ENCODE measurements at places on chromosomes 2 and 18.

DNA sequence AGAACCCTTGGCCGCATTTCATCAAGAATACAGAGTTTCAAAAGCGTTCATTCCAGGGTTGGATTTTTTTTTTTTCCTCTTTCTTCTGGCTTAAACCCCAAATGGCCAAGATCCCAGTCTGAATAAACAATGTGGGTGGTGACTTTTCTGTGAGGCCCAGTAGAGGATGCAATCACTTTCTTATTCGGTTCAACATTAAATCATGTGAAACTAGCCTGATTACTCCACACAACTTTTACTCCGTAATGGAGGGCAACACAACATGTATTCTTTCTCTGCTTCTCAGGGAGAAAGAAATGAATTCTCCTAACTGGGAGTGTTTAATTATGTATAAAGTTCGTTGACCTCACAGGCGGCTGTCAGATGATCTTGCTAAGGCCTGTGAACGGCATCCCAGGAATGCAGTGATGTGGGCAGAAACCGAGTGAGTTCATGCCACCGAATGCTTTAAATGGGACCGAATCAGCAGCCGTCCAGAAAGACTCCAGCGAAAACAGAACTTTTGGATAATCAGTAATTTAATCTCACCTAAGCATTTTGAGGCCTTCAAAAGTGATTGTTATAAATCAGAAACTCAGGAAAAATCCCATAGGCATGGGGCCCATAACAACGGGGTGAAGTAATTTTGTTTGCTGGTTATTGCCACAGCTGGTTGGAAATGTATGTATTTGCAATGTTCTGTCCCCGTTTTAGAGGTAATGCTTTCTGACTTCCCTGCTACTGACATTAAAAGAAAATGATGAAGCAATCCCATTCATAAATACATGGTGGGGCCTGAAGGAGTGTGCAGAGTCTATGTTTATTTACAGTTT lies 81.5 kb downstream of the BCL2 start:
- DNase-seq = no peak

GRCh38 chr2:158969715-158970240 lies 1.3 kb downstream of the TANC1 start:
- no peak for DNase-seq

- DNase-seq = no peak
Measured at GRCh38 chr18:14945984-14946383, 198.0 kb downstream of the ANKRD30B start.

- DNase-seq = no peak
Measured at GRCh38 chr2:207635468-207636200, 10.4 kb upstream of the METTL21A start.

- DNase-seq = no peak
Measured at GRCh38 chr2:11676640-11677039, 6.6 kb upstream of the NTSR2 start.

DNA sequence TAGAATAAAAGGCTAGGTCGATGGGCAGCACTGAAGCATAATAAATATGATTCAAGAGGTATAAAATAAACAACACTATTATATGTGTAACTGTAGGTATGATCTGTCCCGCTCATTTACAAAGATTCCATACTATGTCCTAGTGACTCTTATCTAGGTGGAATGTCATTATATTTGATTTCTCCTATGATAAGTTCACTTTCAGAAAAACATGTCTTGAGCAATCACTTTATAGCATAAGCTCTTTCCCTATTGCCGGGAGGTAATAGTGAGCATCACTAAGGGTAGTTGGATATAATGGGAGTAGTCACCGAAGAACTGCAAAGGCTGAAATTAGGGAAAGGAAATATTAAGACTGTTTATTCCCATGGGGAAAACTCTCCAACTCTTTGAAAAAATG lies 330.3 kb upstream of the THUMPD2 start:
- no peak for DNase-seq

DNA sequence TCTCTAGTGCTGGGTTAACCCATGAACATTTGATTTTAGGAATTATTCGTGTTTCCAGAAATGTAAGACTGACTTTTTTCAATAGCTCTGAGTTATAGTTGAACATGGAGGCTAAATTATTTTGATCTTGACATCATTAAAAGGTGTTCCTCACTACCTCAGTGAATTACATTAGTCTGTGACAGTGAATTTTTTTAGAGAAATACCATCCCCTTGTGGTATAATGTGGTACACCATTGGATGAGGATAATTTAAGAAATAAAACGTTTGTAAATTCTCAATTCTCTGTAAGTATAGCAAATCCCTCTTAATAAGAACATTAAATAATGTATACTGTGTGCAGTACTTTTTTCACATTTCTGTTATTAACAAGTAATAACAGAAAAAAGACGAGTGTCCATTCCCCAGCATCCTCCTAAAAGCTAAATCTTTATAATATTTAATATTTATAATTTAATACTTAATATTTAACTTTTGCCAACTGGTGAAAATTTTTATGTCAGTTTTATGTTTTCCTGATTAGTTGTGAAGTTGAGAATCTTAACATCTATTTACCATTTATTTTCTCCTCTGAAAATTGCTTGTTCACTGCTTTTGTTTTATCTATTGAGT lies 70.3 kb upstream of the CWC22 start:
- no peak for DNase-seq

DNA sequence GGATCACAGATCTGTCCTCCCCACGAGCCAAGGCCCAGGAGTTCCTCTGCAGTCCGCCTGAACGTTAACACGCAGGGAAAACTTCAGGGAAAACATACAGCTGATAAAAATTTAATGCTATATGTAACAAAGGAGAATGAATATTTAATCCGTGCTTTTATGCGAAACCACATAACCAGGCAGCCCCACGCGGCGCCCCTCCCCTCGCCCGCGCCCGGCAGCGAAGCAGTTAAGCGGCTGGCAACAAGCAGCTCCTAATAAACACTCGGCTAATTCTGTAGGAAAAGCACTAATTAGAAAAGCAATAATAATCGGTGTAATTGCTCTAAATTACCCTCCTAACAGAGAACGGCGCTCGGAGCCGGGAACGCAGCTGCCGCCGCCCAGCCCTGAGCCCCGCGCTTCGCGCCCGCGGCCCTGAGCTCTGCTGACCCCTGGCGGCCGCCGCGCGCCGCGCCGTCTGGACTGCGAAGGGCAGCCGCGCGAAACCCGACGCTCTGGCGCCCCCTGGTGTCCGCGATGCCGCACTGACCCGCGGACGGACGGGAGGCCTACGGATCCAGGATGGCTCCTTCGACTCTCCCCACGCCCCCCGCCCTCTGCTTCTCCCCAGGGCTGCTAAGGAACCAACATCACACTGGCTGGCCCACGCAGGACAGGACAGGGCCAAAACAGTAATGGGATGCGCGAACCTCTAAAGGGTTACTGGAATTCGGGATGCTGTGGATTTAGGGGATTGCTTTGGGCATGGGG lies 181.4 kb downstream of the SMAD2 start:
- peak; percentile 79 for DNase-seq

- no peak for DNase-seq
Measured at GRCh38 chr2:38190542-38191218, 114.7 kb upstream of the CYP1B1 start.

GRCh38 chr18:73613706-73614340 lies 533.8 kb downstream of the FBXO15 start:
- no peak for DNase-seq

GRCh38 chr2:104857262-104858005 lies 3.5 kb downstream of the POU3F3 start:
- no peak for DNase-seq
